ENCODE measurements at places on chromosomes 16 and 17. TPM values are rescaled to one million over a fixed set of nuclear protein-coding genes. Genes with fewer than 3 reads are reported as not detected.

CHST6 gene
- 0.62 TPM for total RNA-seq

C16orf89 gene
- 3.5 TPM for total RNA-seq

HBA1 gene
- 91.7 TPM for total RNA-seq

CES1 gene
- 52.2 TPM for total RNA-seq

DNA sequence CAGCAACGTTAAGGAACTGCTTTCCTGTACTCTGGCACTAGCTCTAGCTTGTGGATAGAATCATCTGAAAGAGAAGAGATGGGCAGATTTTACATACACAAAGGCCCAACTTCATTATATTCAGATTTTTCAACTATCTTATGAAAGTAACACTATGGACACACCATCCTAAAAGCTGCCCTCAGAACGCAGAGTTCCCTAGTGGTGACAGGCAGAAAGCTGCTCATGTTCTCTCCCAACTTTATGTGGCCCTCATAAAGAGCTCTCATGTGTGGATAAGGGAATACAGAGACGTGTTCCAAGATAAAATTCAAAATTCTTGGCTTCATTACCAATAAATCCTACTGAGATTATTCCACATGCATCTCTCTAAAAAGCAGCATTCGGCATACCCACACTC, 1.5 kb downstream of the CFAP20 start:
- no peak for DNase-seq
